ENCODE measurements at places on chromosomes 1 and 21.

GRCh38 chr1:107824946-107825345, 140.0 kb downstream of the VAV3 start:
- no peak for DNase-seq

GRCh38 chr1:220283625-220284024, 11.4 kb upstream of the RAB3GAP2 start:
- no peak for DNase-seq

DNA sequence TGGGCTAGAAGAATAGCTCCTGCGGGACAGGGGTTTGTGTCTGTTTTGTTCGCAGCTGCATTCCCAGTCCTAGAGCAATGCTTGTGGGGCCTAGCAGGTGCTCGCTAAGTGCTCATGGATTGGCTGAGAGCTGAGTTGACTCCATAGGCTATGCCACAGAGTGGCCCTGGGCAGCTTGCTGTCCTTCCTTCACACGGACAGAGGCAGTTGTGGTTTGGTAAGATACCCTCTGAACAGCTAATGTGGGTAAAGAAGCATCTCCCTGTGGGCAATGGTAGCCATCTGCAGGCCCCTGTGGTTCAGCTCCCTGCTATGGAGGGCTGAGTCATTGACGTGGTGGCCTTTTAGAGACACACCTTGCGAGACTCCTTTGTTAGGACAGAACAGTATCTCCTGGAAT, 23.5 kb upstream of the LBR start:
- no peak for DNase-seq

GRCh38 chr1:108482708-108483107, 32.6 kb downstream of the NBPF6 start:
- DNase-seq, result no peak

- DNase-seq, result no peak
Measured at GRCh38 chr1:40382108-40382460, 8.6 kb downstream of the SMAP2 start.

GRCh38 chr1:39895731-39896480, 5.8 kb downstream of the MYCL start:
- no peak for DNase-seq

- no peak for DNase-seq
Measured at GRCh38 chr21:37204580-37204979, 62.6 kb downstream of the VPS26C start.

- no peak for DNase-seq
Measured at GRCh38 chr1:207954104-207954503, 43.2 kb upstream of the CD34 start.

DNA sequence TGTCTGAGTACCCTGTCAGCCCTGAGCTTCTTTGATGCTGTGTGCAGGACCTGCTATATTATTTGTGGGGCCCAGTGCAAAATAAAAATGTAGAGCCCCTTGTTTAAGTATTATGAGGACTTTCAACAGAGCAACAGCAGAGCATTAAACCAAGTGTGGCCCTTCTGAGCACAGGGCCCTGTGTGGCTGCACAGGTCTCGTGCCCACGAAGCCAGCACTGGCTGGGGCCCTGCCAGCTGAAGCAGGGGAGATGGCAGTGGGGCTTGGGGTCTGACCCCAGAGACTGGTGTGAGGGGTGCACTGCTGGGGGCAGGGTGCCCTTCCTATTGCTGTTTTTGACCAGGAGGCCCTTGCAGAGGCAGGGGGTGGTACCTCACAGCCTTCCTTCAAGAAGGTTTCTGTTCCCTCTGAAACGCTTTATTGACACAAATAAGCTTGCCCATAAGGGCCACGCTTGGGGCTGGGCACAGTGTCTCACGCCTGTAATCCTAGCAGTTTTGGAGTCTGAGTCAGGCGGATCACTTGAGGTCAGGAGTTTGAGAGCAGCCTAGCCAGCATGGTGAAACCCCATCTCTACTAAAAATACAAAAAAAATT, 2.2 kb upstream of the SEMA4A start:
- no peak for DNase-seq

- DNase-seq, result no peak
Measured at GRCh38 chr1:172916116-172916515, 134.6 kb downstream of the TNFSF18 start.

DNA sequence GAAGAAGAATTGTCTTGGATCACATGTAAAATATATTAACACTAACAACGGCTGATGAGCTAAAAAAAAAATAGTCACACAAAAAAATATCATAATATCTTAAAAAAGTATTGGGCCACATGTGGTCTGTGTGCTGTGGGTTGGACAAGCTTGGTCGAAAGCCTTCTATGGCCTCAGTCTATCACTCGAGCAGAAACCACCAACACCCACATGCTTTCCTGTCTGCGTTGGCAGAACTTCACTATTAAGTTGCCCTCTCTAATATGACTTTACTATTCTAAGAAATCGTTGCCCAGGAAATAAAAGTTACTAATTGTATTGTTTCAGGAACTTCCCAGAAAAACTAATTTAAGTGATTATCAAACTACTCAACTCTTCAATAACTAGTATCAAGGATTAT, 28.2 kb upstream of the ETS2 start:
- no peak for DNase-seq

GRCh38 chr1:81387446-81387845, 413.3 kb upstream of the ADGRL2 start:
- no peak for DNase-seq

GRCh38 chr1:194295685-194296084, 1109.3 kb upstream of the B3GALT2 start:
- no peak for DNase-seq

DNA sequence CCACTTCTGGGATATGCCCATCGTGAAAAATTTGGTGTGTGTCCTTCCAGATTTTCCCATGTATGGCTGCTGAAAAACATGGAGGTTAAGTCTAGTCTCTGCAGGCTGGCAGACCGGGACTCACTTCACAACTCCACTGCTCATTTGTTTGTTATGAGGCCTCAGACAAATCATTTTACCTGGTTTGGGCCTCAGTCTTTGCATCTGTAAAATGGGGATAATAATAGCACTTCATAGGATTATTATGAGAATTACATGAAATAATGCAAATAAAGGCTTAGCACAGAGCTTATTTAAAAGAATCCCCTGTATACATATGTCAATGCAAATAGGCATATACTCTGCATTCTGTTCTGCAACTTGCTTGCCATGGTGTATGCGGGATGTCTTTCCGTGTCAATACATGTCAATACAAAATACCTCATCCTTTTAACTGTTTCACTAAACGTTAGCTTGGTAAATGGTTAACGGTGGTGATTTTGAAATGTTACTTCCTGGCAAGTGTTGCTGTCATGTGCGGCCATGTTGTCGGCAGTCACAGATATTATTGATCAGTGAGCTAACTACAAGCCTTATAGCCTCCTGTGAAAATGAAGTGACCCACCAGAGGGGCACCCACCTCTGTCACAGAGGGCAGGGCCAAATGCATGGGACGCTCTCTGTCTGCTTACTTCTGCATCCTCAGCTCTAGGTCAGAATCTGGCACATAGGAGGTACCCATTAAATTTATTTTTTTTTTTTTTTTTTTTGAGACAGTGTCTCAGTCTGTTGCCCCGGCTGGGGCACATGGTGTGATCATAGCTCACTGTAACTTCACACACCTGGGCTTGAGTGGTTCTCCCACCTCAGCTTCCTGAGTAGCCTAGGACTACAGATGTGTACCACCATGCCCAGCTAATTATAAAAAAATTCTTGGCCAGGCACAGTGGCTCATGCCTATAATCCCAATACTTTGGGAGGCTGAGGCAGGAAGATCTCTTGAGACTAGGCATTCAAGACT, 4.3 kb downstream of the LCK start:
- no peak for DNase-seq

DNA sequence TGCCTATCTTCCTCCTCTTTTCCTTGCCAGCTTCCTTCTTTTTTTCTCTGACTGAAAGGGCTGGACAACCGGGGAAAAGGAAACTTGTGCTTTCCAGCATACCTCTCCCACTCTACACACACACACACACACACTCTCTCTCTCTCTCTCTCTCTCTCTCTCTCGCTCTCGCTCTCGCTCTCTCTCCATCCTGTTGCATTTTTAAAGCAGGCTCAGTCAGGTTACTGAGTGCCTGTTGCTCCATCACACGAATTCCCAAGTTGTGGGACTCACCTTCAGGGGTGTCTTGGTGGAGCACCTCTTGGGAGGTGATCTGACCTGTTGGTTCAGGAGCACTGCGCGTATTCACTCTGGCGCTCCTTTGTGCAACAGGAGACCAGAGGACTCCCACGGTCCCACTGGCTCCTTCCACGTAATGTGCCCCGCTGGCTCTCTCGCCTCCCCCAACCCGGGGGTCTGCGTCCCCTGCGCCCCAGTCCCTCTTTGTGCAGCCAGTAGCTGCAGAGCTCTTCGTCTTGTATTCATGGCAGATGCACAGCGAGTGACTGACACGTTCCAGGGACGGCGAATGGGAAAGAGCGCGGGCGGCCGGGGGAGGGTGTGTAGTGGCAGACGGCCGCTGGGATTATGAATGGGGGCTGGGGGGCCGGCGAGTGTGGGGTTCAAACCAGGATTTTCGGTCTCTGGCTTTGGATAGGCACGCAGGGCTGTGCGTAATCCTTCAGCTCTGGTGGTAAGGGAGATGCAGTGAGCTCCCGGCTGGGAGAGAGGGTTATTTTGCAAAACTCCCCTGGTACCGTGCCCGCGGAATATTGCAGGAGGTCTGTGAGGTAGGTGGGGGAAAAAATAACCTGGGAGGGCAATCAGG, 660 bp upstream of the PDE4B start:
- DNase-seq, result no peak

- no peak for DNase-seq
Measured at GRCh38 chr1:19484798-19485361, 459 bp downstream of the CAPZB start.

DNA sequence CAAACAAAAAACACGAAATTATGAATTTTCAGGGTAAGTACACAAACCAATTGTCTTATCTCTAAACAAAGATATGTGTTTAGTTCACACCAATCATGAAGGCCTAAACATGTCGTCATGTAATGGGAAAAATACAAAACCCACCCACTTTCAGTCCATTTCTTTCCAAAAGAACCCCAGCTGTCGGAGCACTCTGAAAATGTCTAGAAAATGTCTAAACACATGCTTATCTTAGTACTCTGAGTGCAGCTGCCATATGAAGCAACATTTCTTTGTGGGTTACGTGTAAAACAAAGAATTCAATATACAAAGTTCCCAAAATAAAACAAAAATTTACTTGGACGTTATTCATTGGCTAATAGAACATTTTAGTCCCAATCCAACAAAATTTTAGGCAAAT, 22.7 kb downstream of the SERBP1 start:
- DNase-seq, result no peak

DNA sequence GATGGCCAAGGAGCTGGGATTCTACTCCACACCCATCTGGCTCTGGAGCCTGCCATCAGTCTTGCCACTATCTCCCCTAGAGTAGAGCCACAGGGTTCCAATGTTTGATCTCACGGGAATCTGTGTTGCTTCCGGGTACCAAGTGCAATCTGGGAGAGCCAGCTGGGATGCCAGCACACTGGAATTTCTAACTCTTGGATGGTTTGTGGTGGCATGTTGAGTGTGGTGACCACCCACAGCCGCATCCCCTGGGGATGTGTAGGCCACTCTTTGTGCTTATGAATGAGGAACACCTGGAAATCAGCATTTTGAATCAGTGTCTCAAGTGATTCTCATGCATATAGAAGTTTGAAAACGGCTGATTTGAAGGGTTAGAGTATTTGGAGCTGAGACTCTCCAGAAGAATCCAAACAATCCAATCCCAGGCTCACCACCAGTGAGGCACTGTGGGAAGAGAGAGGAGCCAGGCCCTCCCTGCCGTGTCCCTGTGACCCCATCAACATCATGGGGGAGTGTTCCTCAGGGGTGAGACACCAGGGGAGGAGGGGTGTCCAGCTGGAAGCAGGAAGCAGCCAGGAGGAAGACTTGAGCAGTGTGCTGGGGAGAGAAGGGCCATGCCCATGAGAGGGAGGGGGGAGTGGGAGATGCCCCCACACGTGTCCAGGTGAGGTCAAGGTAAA, 13.4 kb downstream of the FBLIM1 start:
- no peak for DNase-seq

DNA sequence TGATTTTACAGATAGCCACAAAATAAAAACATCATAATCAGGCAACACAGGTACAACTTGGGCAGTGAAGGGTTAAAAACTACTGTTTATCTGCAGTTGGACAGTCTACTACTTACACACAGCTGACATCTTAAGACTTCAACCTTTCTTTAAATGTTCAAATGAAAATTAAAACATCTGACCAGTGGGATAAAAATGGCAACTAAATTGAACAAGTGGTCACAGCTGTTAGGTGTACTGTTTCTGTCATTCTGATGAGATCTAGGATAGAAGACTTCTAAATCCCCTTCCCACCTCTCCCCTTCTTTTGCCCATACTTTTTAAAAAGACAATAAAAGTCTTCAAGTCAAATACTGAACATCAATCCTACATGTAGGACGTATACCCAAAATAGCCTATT, 56.2 kb downstream of the ENAH start:
- DNase-seq, result no peak

GRCh38 chr1:241822846-241823245, 25.2 kb upstream of the EXO1 start:
- no peak for DNase-seq

GRCh38 chr1:202291001-202291400, 50.7 kb downstream of the UBE2T start:
- no peak for DNase-seq

- no peak for DNase-seq
Measured at GRCh38 chr1:11777658-11778322, 15.8 kb downstream of the C1orf167 start.

DNA sequence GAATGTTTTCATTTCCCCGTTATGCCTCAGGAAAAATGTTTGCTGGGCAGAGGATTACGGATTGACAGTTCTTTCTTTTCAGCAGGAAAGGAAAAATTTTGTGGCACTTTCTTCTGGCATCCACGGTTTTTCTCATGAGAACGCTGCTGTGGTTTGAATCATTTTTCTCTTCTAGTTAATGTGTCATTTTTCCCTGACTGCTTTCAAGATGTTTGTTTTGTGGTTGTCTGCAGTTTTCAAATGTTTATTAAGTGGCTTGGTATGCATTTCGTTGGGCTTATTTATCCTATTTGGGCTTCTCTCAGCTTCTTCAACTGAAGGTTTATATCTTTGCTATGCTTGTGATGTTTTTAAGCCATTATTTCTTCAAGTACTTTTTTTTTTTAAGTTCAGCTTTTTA, 359.0 kb downstream of the RGS7 start:
- DNase-seq, result no peak

- DNase-seq, result no peak
Measured at GRCh38 chr1:174007851-174008250, 14.3 kb downstream of the RC3H1 start.

- DNase-seq, result no peak
Measured at GRCh38 chr1:29967261-29967660, 730.9 kb downstream of the PTPRU start.

All from AG04449 (cell line).